ENCODE measurements at places on chromosomes 12 and 14. TPM values are rescaled to one million over a fixed set of nuclear protein-coding genes. Genes with fewer than 3 reads are reported as not detected.

Gene PELI2
- 6.1 TPM for total RNA-seq

Gene ADAMTS20
- total RNA-seq: not detected

Gene LRTM2
- not detected for total RNA-seq

Gene ANKS1B
- not detected for total RNA-seq

Gene MYBPC1
- not detected for total RNA-seq

Gene ZNF891
- 4.0 TPM for total RNA-seq

Gene ALG10
- total RNA-seq: 14.8 TPM

DNA sequence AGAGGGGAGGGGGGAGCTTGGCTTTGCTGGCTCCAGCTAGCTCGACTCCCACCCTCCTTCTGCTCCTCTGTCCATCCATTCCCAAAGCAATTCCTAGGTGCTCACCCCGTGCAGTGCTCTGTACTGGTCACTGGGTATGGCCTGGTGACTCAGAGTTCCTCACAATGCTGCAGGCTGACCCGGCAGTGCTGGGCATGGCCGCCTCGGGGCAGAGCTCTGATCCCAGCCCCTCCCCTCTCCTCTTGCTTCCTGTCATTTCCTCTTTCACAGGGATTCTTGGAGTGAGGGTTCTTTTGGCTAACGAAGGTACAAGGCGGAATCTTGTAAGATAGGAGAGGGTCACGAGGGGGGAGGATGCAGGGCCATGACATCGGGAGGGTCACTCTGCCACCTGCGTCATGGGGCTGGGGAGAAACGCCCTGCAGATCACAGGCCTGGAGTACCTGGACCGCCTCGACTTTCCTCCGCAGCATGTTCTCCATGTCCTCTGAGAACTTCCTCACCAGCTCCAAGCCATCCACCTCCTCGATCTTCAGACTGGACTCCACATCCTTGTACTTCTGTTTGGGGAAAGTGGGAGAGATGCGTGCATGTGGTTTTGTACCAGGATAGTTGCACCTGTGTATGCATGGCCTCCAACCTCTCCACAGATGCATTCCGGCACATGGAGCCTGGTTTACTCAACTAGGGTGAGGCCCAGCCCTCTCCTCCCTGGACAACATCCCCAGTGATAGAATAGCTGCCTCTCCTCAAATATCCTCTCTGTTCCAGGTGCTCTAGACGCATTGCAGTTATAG, 5.7 kb downstream of the CACNA2D4 start:
- no peak overlapping the region for H3K4me3 ChIP-seq
- no peak overlapping the region for H3K27ac ChIP-seq
- no peaks in the 10 kb centered on the region for H3K36me3 ChIP-seq
- peaks cover 21% of the 10 kb centered on the region for H3K4me1 ChIP-seq
- peaks cover 16% of the 10 kb centered on the region for H3K27me3 ChIP-seq

- H3K27me3 ChIP-seq: no peaks in the 10 kb centered on the region
- H3K27ac ChIP-seq: peak overlapping the region; percentile 63
- H3K4me1 ChIP-seq: peaks cover 5% of the 10 kb centered on the region
- H3K36me3 ChIP-seq: peaks cover 50% of the 10 kb centered on the region
- no peak for DNase-seq
These were observed 15.5 kb downstream of the REM2 start for GRCh38 chr14:22898302-22899090.

GRCh38 chr12:76123259-76124212, 39.1 kb upstream of the NAP1L1 start:
- H3K27me3 ChIP-seq: no peaks in the 10 kb centered on the region
- no peak overlapping the region for H3K4me3 ChIP-seq
- no peaks in the 10 kb centered on the region for H3K36me3 ChIP-seq
- H3K27ac ChIP-seq: no peak overlapping the region
- H3K4me1 ChIP-seq: no peaks in the 10 kb centered on the region

- no peak overlapping the region for H3K4me3 ChIP-seq
- no peak overlapping the region for H3K27ac ChIP-seq
- H3K27me3 ChIP-seq: peaks cover 36% of the 10 kb centered on the region
- no peak for DNase-seq
These were observed 27.6 kb downstream of the BCL11B start for GRCh38 chr14:99244367-99244901.

DNA sequence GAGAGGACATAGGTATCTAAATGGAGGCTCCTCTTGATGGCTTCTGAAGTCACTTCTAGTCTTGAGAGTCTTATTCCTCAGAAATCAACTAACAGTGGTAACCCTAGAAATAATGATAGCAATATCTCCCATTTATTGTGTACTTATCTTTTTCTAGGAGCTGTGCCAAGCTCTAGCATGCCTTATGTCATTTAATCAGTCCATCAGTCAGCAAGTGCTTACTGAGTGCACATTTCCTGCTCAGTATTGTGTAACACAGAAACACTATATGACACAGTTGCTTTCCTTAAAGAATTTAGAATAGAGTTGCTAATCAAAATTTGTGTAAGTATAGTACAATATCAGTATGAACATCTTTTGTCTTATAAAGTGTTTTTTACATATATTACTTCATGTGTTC, 36.6 kb downstream of the KRT76 start:
- no peak for DNase-seq
- no peaks in the 10 kb centered on the region for H3K4me1 ChIP-seq
- H3K36me3 ChIP-seq: no peaks in the 10 kb centered on the region
- H3K27me3 ChIP-seq: peaks cover 18% of the 10 kb centered on the region
- no peak overlapping the region for H3K27ac ChIP-seq
- no peak overlapping the region for H3K4me3 ChIP-seq

DNA sequence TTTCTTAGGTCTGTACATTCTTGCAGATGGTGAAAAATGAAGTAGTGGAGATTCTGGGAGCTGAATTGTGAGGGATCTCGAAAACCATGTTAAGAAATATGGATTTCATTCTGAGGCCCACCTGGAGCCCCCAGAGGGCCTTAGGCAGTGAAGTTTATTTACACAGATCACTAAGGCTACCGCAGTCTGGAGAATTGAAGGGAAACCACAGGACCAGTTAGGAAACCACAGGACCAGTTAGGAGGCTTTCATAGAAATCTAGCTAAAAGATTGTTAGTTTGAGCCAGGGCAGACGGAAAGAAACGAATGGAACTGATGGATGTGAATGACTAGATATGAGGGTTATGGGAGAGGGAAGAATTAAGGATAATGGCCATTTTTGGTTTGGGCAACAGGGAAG, 7.2 kb downstream of the CBLN3 start:
- H3K27me3 ChIP-seq: peaks cover 14% of the 10 kb centered on the region
- no peaks in the 10 kb centered on the region for H3K36me3 ChIP-seq
- H3K4me3 ChIP-seq: no peak overlapping the region
- no peak overlapping the region for H3K27ac ChIP-seq
- DNase-seq: no peak
- H3K4me1 ChIP-seq: no peaks in the 10 kb centered on the region

DNA sequence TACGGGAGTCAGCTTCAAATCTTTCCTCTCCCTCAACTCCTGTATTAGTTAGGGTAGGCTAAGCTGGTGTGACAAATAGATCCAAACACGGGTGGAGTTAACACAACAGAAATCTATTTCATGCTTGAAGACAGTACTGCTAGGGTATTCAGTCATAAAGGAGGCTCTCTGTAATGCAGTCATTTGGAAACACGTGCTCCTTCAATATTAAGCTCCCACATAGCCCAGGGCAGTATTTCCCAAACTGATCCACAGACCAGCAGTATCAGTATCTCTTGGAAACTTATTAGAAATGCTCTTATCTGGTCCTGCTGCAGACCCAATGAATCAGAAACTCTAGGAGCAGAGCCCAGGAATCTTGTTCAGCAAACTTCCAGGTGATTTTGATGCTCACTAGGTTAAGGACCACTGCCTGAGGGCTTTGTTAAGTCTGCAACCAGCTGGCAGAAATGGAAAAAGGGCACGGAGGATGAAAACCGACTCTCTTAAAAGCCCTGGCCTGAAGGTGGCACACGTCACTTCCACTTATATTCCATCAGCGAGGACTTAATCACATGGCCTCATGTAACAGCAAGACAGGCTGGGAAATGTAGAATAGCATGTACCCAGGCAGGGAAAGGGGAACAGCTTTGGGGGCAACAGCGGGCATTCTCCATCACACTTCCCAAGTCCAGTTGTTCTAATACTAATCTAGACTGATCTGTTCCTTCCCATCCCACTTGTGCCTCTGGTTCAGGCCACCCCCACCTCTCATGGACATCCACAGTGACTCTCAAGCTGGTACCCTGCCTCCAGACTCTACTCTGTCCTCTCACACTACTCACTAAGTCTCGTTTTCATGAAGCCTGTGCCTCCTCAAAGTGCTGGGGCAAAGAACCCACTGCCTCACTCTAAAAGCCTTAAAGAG, 38.2 kb upstream of the RIC8B start:
- no peak for DNase-seq
- H3K27me3 ChIP-seq: peaks cover 45% of the 10 kb centered on the region
- no peak overlapping the region for H3K27ac ChIP-seq
- H3K36me3 ChIP-seq: no peaks in the 10 kb centered on the region

GRCh38 chr12:11723993-11724392, 74.5 kb downstream of the ETV6 start:
- H3K36me3 ChIP-seq: peaks cover 20% of the 10 kb centered on the region
- H3K4me3 ChIP-seq: no peak overlapping the region
- no peak for DNase-seq
- peaks cover 87% of the 10 kb centered on the region for H3K4me1 ChIP-seq
- H3K27ac ChIP-seq: peak overlapping the region; percentile 42

- no peak for DNase-seq
- H3K4me3 ChIP-seq: no peak overlapping the region
These were observed 181.1 kb downstream of the PTPN11 start for GRCh38 chr12:112599871-112600270.

- DNase-seq: no peak
- H3K27me3 ChIP-seq: peaks cover 18% of the 10 kb centered on the region
- H3K4me3 ChIP-seq: no peak overlapping the region
- no peak overlapping the region for H3K27ac ChIP-seq
- H3K4me1 ChIP-seq: no peaks in the 10 kb centered on the region
- H3K36me3 ChIP-seq: no peaks in the 10 kb centered on the region
These were observed 48.1 kb downstream of the GALNT8 start for GRCh38 chr12:4768341-4768740.

DNA sequence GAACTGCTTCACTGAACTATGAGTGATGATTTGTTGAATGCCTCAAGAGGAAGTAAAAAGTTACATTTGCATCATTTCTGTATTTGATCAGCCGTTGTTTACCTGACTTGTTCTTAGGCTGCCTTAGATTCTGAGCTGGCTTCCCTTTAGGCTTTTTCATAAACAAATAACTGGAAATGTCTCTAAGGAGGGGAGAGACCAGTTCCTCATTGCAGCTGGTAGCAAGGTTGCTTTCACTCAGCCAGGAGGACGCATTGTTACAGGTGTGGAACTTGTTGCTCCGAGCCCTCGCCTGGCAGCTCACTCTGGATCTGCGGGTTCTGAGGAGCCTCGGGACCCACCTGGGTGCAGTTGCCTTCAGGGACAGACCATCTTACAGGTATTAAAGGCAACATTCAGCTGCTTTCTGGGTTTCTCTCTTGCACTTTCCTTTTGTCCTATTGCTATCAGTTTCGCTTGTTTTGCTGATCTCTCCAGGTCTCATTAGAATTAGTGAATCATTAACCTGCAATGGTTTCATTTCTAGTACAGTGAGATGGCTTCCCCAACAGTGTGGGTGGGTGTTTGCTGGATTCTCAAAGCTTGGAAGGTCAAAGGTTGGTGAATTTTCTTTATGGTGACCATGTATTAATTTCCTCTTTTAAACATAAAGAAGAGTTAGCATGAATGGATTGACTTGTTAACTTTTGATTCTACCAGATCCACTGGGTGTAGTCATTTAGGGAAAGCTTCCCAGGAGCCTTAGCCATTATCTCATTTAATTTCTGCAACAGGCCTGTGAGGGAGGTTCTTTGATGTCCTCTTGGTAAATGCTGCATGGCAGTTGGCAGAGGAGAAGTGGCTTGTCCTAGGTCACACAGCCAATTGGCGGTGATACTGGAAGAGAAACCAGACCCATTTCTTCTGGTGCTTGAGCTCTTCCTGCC, at the start of gene PLEKHG7:
Gene PLEKHG7 (plus strand): TSS at position 236 of the 926 bp plus-strand sequence. CDS start 3,643 bp downstream, outside the sequence.
- H3K36me3 ChIP-seq: peaks cover 17% of the 10 kb centered on the region
- H3K27me3 ChIP-seq: no peaks in the 10 kb centered on the region
- peak; percentile 29 for DNase-seq
- H3K27ac ChIP-seq: peak within 1 kb of the TSS; percentile 74

DNA sequence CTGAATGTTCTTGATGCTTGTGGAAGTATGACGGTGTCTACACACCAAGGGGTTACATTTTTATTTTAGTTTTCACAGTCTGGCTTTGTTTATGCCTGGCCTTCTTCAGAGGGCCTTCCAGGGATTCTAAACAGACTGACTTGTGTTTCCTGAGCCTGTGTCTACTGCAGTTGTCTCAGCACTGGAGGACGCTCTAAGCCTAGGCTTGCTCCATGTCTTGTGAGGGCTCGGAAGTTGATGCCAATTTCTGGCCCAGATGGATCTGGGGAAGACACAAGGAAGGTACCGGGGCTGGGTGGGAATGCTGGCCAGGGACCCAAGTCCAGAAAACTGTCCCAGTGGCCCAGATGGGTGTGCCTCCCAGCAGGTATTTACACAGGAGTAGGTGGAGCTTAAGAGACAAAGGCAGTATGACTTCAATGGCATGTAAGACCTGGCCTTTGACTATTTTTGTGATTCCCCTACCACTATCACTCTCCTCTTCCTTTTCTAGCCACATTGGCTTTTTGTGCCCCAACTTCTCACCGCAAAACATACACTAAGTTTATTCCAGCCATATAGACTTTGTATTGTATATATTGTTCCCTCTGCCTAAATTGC, 56.9 kb downstream of the GPR137C start:
- no peaks in the 10 kb centered on the region for H3K36me3 ChIP-seq
- H3K27me3 ChIP-seq: no peaks in the 10 kb centered on the region
- no peak for DNase-seq
- no peaks in the 10 kb centered on the region for H3K4me1 ChIP-seq
- no peak overlapping the region for H3K4me3 ChIP-seq

GRCh38 chr12:112750971-112751370, 40.6 kb upstream of the RPH3A start:
- no peaks in the 10 kb centered on the region for H3K4me1 ChIP-seq
- no peak for DNase-seq
- peaks cover 15% of the 10 kb centered on the region for H3K27me3 ChIP-seq
- H3K36me3 ChIP-seq: no peaks in the 10 kb centered on the region

GRCh38 chr12:40969796-40970195, 218.3 kb upstream of the PDZRN4 start:
- H3K27ac ChIP-seq: no peak overlapping the region
- H3K4me3 ChIP-seq: no peak overlapping the region
- H3K36me3 ChIP-seq: no peaks in the 10 kb centered on the region
- peaks cover 2% of the 10 kb centered on the region for H3K27me3 ChIP-seq

DNA sequence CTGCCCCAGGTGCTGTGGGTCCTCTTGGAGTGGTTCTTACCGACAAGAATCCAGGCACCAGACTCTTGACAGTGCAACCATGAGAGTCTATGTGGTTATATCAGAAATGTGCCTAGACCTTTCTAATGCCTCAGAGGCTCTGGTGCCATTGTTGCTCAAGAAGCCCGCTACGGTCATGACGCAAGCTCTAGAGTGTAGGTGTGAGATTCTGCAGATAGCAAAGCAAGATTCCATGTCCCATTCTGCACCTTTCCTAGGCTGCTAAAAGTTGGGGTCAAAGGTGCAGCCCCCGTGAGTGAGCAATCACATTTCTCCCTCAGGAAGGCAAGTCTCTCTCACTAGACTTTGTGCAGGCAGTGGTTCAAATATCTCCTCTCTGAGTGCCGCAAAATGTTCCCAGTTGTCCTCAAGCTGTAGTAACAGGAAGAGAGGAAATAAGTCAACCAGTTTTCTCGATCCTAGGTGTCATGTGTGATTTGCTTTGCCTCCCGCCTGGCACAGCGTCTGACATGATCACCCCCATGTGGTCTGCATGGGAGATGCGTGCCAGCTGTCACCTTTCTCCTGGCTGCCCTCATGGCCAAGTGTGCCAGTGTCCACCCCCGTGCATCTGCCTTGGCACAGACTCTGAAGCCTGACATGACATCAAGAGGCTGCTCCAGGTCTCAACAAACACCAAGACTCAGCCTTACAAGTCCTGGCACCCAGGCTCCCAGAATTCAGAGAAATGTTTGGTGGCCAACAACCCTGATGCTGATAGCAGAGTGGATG, 122.5 kb upstream of the COCH start:
- no peaks in the 10 kb centered on the region for H3K4me1 ChIP-seq
- no peak for DNase-seq
- no peak overlapping the region for H3K27ac ChIP-seq
- peaks cover 10% of the 10 kb centered on the region for H3K27me3 ChIP-seq

All from activated B cell treated with CpG ODN at 0.5 μM for 24 hours (primary cell).